ENCODE measurements at places on chromosomes 4 and X.

GRCh38 chrX:30814978-30815377, 74.1 kb downstream of the TAB3 start:
- H3K4me3 ChIP-seq: no peak overlapping the region
- no peaks in the 10 kb centered on the region for H3K4me1 ChIP-seq
- no peaks in the 10 kb centered on the region for H3K36me3 ChIP-seq
- H3K27ac ChIP-seq: no peak overlapping the region
- no peak for DNase-seq

GRCh38 chr4:66885501-66886165, 659.7 kb downstream of the CENPC start:
- no peaks in the 10 kb centered on the region for H3K4me1 ChIP-seq
- H3K27me3 ChIP-seq: no peaks in the 10 kb centered on the region
- no peak overlapping the region for H3K4me3 ChIP-seq
- H3K36me3 ChIP-seq: no peaks in the 10 kb centered on the region

GRCh38 chr4:38109896-38110295, 149.7 kb downstream of the PTTG2 start:
- no peak overlapping the region for H3K4me3 ChIP-seq
- DNase-seq: no peak
- H3K27ac ChIP-seq: no peak overlapping the region

DNA sequence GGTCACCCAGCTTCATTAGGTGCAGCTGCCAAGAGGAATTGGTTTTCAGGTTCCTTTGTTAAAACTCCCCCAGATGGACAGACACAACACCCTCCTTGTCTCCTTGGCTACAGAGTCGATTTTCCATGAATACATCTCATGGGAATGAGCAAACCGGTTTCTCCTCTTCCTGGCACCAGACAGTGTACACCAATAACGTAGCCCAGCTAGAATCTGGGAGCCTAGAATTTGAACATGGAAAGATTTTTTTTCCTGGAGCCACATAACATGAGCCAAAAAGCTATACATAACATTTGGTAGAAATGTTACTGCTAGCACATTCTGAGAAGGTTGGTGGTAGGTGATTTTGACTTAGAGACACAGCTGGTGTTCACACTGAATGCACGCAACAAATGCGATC, 62.9 kb upstream of the SLC34A2 start:
- no peak overlapping the region for H3K27ac ChIP-seq
- H3K36me3 ChIP-seq: no peaks in the 10 kb centered on the region
- H3K4me1 ChIP-seq: no peaks in the 10 kb centered on the region
- H3K27me3 ChIP-seq: no peaks in the 10 kb centered on the region
- no peak overlapping the region for H3K4me3 ChIP-seq
- no peak for DNase-seq

DNA sequence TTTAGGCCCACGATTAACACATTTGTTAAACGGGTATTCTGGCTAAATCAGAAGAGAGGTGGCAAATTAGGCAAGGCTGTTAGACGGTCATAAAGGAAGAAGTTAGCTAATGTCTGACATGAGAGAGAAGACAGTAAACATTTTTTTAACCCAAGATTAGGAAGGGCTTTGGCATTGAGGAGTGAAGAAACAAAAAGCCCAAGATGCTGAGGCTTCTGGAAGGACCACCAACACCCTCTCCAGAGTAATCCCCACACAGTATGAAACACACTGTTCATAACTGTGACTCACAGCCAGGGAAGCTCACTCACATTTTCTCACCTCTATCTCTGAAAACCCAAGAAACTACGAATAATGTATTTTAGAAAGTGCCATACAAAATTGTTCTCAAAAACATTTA, 127.6 kb downstream of the AMELX start:
- no peaks in the 10 kb centered on the region for H3K36me3 ChIP-seq
- no peak overlapping the region for H3K4me3 ChIP-seq
- H3K27me3 ChIP-seq: no peaks in the 10 kb centered on the region
- DNase-seq: no peak

- no peak for DNase-seq
- no peaks in the 10 kb centered on the region for H3K27me3 ChIP-seq
- no peaks in the 10 kb centered on the region for H3K4me1 ChIP-seq
- no peak overlapping the region for H3K4me3 ChIP-seq
- no peaks in the 10 kb centered on the region for H3K36me3 ChIP-seq
Measured at GRCh38 chrX:121160987-121161386, 113.6 kb downstream of the GLUD2 start.

DNA sequence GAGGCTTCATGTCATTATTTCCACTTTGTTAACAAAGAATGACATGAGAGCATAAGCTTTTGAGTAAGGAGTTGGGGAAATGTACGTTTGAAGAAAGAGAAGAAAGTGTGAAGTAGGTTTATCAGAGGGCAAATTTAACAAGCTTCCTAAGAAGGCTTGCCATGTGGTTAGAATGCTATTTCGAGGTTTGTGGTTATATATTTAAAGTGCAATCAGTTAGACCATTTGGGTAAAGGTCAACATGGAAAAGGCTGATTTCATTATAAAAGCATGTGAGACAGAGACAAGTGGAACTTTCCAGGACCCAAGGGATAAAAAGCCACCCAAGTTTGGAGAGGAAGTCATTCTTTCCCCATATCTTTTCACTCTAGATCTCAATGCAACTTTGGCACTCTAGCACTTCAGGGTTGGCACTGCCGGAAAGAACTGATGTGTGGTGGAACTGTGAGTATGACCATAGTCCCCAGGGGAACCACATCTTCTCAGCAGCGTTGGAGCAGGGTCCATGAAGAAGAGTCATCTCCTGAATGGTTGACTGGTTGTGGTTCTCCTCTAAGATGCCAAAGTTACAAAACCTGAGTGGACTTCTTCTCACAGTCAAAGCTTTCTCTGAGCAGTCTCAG, 529.9 kb downstream of the MID1IP1 start:
- H3K27ac ChIP-seq: no peak overlapping the region
- DNase-seq: no peak
- H3K4me1 ChIP-seq: peaks cover 43% of the 10 kb centered on the region
- H3K36me3 ChIP-seq: no peaks in the 10 kb centered on the region
- H3K4me3 ChIP-seq: no peak overlapping the region
- H3K27me3 ChIP-seq: no peaks in the 10 kb centered on the region

Measured in CD4-positive, CD25-positive, alpha-beta regulatory T cell (primary cell).